ENCODE measurements at places on chromosomes 4 and X.

DNA sequence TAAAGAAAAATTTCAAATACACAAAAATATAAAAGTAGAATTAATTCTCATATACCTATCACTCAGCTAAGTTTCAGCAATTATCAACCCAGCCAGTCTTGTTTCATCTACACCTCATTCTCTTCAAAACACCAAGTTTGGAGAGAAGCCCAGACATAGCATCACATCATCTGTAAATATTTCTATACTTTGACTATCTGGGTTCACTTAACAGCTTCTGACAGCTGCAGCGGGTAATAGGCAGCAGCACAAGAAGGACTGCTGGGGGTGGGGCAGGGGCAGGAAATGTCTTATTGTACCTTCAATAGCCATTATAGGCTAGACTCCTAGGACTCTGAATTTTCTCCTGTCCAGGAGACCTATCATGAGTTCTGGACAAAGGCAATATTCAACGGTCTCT lies 54.1 kb downstream of the PHF8 start:
- DNase-seq, result no peak

DNA sequence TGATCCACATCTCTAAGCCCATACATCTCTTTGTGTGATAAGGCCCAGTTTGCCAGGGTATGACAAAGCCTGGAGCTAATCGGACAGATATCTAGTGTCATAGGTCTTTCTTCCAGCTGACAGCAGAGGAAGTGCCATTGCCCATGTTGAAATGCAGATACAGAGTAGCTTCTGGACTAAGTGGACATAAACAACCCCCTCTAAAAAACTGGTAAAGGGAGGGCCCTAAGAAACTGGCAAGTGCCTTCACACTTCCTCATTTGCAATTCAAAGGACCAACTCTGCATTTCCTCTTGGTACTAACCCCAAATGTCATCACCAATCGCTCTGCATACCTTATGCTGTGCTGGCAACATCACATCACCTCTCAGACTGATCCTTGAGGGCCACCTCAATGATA lies 20.8 kb downstream of the ARHGEF6 start:
- DNase-seq, result no peak

DNA sequence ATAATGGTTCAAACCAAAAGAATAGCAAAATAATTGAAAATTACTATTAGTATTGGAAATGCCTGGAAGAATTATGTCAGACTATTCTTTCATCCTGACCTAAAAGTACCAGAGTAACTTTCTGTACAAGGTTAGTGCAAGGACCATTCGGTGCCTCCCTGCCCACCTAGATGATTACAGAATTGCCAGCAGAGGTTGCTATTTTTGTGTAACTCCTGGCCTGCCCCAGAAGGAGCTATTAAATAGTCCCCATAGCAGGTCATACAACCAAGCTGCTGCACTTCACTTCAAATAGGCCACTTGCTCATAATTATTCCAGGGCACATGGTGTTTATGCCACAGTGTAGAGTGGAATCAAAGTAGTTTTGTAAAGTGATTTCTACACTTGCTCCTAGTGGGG lies 831.1 kb upstream of the PABPC4L start:
- DNase-seq, result no peak

DNA sequence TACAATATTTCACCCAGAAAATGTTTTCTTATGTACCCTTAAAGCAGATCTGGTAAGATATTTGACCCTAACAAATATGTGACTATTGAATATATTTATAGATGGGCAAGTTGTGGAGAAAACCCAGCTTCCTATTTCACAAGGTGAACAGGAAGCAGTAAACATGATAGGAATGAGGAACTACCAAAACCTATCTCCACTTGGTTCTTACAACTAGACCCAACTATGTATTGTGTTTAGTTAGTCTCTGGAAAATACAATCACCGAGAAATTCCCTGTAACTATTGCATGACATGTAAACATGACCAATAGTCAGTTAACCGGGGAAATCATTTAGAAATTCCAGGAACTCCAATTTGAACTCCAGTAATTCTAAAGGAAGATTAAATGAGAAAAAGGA lies 8.4 kb upstream of the RXFP1 start:
- no peak for DNase-seq

DNA sequence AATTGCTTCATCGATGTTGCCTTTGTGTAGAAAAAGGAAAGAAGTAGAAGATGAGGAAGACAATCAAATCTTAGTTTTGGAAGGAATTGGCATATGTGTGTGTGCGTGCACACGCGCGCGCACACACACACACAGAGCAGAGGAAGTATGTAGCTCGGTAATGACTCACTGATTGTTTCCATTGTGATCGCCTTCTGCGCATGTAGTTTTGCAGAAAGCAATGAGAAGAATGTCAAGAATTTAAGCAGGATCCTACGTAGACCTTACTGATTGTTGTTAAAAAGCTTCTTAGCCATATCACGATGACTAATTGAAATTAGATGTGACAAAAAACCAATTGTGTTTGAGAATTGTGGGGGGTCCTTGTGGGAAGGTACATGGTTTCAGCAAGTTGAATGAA lies 12.8 kb upstream of the LIMCH1 start:
- DNase-seq, result no peak

GRCh38 chr4:182143086-182143821 lies 99.9 kb upstream of the TENM3 start:
- DNase-seq, result no peak

DNA sequence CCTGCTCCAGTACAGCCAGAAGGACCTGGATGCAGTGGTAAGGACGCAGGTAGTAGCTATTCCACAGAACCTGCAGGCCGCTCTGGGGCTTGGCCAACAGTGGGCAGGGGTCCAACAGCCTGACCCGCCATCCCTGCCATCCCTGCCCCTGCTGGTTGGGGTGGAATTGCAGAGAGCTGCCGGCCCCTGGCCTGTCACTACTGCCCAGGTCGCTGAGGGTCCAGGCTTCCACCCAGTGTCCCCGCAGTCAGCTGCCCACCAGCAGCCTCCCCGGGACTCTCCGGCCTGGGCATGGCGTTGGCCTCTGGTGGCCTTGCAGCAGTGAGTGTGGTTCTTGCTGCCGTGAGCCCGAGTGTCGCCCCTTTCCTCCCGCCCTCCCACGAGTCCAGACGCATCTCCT lies 16.3 kb downstream of the TACC3 start:
- no peak for DNase-seq

DNA sequence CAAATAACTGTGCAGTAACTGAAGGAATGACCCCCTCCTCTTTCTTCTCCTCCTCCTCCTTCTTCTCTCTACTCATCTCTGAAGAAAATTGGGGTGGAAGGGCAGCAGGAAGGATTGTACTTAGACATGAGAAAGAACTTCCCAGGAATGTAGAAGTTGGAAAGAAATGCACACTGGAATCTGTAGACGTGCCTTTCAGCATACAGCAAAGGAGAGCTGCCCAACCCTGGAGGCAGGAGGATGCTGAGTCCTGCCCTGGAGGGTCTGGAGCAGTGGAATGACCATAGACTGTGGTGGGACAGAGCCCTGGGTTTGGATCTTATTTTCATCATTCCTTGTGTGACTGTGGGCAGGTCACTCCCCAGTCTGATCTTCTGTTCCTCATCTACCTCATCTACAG lies 80.1 kb downstream of the PJA1 start:
- DNase-seq, result no peak

DNA sequence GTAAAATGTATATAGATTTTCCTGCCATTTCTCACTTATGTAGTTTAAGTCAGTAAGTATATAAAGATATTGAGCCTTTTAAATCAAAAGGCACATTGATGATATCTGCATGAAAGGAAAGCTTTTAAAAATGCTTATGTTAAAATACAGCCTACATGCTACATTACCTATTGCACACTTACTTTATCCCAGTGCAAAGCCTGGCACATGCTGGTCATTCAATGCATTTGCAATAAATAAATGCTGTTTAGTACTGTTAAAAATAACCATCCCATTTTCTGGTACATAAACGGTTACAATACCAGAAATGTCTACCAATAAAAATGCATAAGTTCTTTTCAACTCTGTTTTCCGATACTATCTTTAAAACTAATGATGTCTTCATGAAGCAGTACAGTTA lies 22.1 kb upstream of the SPATA4 start:
- DNase-seq, result no peak

DNA sequence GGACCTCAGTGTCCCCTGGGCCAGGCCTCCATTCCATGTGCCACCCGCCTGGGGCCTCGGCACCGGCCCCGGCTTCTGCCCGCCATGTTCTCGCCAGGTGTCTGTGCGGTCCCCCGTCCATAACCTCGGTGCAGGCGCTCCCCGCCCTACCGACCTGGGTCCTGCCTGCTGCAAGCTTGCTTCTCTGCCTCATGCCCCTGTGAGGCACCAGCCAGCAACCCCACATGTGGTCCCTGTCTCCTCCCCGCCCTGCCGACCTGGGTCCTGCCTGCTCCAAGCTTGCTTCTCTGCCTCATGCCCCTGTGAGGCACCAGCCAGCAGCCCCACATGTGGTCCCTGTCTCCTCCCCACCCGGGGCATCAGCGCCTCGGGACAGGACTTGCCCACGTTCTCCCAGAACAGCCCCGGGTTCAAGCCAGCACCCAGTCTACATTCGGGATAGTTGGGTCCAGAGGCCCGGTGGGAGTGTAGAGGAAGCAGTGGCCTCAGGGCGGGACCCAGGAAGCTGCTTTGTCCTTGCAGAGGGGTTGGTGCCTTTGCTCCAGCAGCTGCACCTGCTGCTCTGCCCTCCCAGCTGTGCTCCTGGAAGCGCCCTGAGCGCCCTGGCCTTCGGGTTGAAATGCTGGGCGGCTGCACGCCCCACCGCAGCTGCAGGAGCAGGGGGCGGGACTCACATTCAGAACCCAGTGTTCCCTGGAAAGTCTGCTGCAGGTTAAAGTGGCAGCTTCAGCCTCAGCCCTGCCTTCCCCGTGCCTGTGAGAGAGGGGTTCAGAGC lies 20.1 kb upstream of the UVSSA start:
- no peak for DNase-seq

DNA sequence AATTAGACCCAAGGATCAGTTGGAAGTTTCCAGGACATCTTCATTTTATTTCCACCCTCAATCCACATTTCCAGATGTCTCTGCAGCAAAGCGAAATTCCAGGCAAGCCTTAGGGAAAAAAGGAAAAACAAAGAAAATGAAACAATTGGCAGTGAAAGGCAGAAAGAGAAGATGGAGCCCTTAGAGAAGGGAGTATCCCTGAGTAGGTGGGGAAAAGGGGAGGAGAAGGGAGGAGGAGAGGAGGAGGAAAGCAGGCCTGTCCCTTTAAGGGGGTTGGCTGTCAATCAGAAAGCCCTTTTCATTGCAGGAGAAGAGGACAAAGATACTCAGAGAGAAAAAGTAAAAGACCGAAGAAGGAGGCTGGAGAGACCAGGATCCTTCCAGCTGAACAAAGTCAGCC lies at the start of gene PLP1:
Gene PLP1 (plus strand): TSS at position 295 of the 400 bp plus-strand sequence. CDS start 156 bp downstream, outside the sequence.
- no peak for DNase-seq

GRCh38 chr4:153294631-153295030 lies 49.9 kb upstream of the MND1 start:
- no peak for DNase-seq

GRCh38 chr4:85084371-85085094 lies 118.0 kb upstream of the WDFY3 start:
- no peak for DNase-seq

DNA sequence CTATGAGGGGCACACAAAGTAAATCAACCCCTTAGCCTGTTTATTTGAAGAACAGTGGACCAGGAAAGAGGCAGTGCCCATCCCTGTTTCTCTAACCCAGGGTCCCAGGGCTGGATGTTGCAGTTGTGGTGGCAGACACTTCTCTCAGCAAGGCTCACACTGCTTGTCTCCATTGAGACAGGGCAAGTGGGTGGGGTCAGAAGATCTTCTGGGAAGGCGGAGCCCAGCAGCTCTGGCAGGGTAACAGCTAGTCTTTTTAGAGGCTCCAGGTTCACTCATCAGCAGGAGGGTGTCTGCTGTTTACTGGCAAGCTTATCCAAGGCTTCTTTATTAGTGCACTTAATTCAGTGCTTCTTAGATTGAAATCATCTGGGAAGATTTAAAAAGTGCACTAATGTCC lies 659.8 kb upstream of the DIPK2B start:
- no peak for DNase-seq

- no peak for DNase-seq
Observed at GRCh38 chr4:86594559-86595425, 677 bp downstream of the PTPN13 start.

Measured in stimulated activated CD8-positive, alpha-beta memory T cell treated with anti-CD3 and anti-CD28 coated beads, Interleukin-2, amount 100 ng/mL, for 1 hour (primary cell).